ENCODE measurements at places on chromosomes 2 and 18. TPM values are rescaled to one million over a fixed set of nuclear protein-coding genes. Genes with fewer than 3 reads are reported as not detected.

- no peak overlapping the region for H3K4me3 ChIP-seq
- H3K27me3 ChIP-seq = no peaks in the 10 kb centered on the region
- no peak overlapping the region for H3K27ac ChIP-seq
- no peak for DNase-seq
Measured at GRCh38 chr2:166197446-166197845, 69.6 kb upstream of the SCN1A start.

GRCh38 chr2:72612614-72613160 lies 213.1 kb downstream of the EXOC6B start:
- H3K4me1 ChIP-seq = peaks cover 1% of the 10 kb centered on the region
- no peak overlapping the region for H3K4me3 ChIP-seq
- H3K36me3 ChIP-seq = no peaks in the 10 kb centered on the region
- no peaks in the 10 kb centered on the region for H3K27me3 ChIP-seq

GRCh38 chr2:230267059-230267458 lies 41.5 kb downstream of the SP140 start:
- H3K4me1 ChIP-seq = peaks cover 37% of the 10 kb centered on the region
- DNase-seq = no peak
- H3K4me3 ChIP-seq = no peak overlapping the region
- peaks cover 62% of the 10 kb centered on the region for H3K36me3 ChIP-seq
- H3K27me3 ChIP-seq = no peaks in the 10 kb centered on the region
- H3K27ac ChIP-seq = no peak overlapping the region

GRCh38 chr2:51807229-51807628 lies 775.3 kb upstream of the NRXN1 start:
- H3K36me3 ChIP-seq = no peaks in the 10 kb centered on the region
- no peaks in the 10 kb centered on the region for H3K27me3 ChIP-seq
- DNase-seq = no peak
- H3K27ac ChIP-seq = no peak overlapping the region
- H3K4me3 ChIP-seq = no peak overlapping the region

- no peaks in the 10 kb centered on the region for H3K4me1 ChIP-seq
- H3K27me3 ChIP-seq = no peaks in the 10 kb centered on the region
- H3K36me3 ChIP-seq = no peaks in the 10 kb centered on the region
Measured at GRCh38 chr2:66899648-66900047, 464.7 kb downstream of the MEIS1 start.

DNA sequence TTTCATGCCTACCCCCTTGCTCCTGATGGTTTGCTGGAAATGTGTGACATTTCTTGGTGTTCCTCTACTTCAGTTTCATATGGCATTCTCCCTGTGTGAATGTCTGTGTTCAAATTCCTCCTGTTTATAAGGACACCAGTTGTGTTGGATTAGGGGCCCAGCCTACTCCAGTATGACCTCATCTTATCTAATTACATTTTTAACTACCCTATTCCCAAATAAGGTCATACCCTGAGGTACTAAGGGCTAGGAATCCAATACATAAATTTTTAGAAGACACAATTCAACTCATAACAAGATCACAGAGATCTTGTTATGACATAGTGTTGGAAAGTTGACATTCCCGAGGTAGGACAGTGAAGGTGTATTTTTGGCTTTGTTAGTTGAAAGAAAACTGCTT lies 5.5 kb downstream of the FAM210A start:
- no peaks in the 10 kb centered on the region for H3K27me3 ChIP-seq
- H3K27ac ChIP-seq = no peak overlapping the region
- peaks cover 21% of the 10 kb centered on the region for H3K4me1 ChIP-seq
- DNase-seq = no peak

The RGPD3 gene
- total RNA-seq = not detected

The FSIP2 gene
- 0.31 TPM for total RNA-seq

The CD8B2 gene
- 7.3 TPM for total RNA-seq

Data from activated naive CD8-positive, alpha-beta T cell treated with anti-CD3 and anti-CD28 coated beads, Interleukin-2, amount 10 ng/mL, durations not matched to agents 7 days and 5 days (primary cell).